ENCODE measurements at places on chromosomes 4 and X.

DNA sequence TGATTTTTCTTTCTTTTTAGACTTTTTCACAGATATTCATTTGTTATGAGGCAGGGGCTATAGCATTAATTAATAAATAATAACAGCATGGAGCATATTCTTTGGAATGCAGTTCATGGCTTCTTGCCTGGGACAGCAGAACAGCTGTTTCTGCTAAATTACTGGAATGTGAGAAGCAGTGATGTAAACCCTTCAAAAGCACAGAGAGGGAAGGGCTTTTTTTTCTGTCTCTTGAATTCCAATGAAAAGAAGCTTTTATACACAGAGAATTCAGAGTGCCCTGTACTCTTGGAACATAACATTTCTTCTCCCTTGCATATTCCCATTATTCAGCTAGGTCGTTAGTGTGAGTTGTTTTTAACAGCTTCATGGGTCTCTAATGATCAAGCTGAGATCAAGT is 28.5 kb upstream of the ANK2 start:
- no peak for DNase-seq

DNA sequence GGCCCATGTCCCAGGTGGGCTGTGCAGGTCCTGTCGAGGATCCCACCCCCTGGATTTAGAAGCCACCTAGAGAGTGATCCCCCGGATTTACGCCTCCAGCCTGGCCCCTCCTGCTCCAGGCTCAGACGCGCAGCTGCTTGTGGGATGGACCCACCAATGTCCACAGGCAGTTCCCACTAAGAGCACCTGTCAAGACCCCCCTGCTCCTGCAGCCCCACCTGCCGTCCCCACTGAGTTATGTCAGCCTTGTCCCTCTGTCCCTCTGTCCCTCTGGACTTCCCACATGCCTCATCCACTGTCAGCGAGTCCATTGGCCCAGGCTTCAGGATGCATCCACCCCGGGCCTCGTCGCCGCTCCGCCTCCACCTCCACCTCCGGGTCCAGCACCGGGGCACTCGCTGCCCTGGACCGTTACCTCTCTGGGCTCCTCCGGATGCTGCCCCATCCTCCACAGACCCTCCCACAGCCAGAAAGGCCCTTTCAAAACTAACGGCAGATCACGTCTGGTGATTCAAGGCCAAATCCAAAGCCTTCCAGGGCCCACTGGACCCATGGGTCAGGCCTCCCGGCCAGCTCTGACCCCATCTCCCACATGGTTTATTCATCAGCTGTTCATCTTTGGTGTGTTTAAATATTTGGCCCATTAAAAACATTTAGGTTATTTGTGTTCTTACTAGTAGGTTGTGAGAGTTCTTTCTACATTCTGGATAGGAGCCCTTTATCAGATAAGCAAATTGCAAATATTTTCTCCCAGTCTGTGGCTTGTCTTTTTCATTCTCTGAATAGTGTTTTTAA is 28.3 kb downstream of the HTRA3 start:
- DNase-seq: no peak

DNA sequence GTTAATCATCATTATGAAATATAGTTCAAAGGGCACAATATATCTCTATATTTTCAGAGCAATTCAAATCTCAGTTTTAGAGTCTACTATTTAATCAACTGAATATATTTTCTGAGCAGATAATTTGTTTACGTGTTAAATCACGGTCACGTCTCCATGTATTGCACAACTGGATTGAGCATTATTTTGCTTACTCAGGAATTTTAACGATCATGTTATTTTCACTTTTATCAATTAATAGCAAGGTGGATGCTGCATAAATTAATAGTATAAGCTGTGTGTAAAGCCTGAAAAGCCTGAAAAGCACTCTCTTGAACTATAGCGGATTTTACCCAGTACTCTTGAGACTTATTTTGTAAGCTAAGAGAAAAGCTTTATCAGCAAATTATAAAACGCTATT is 374.9 kb downstream of the MAGEB5 start:
- DNase-seq: no peak

DNA sequence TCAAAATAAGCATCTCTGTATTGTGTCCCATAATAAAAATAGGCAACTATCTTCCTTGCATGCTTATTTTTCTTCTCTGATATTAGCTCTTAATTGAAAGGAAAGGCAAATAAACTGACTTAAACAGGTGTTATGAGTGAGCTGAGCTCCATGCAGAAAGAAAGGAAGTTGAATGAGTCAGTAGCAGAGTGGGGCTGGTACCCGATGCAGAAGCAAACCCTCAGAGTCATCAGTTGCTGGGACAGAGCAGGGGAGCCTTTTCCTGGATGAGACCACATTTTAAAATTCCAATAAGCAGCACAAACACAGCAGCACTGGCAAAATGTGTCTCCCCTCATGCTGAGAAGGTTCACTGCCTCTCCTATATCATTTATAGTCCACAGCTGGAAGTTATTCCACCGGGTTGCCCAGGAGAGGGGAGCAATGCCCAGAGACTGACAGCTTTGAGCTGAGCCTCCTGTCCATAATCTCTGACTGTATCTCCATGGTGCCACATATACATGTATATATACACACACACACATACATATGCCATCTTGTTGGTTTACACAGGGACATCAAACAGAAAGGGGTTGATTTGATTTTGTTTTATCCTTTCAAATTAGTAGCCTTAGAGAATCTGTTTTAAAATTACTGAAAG is 274.3 kb upstream of the PPARGC1A start:
- DNase-seq: no peak

DNA sequence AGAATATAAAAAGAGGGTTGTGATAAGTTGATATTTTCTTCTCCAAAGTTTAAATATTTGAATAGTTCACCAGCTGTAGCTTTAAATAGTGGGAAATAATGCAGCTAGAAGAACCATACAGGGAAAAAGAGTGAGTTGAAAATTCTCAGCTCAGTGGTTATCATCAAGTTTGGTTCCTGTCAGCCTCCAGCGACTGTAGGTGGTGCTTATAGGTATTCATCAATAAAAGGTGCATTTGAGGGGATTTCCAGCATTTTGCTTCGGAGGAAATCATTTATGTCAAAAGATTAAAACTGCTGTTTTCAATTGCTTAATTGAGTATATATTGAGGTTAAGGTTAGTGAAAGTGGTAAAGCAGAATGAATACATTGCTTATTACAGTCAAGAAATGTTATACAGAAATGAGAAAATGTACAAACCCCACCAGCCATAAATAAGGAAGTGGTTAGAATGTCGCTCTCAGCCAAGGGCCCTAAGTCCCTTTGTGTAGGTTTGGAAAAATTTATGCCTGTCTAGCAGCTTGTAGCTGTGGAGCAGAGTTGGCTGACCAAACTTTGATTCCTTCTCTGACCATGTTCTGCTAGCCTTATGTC is 532.9 kb upstream of the FTHL17 start:
- DNase-seq: no peak

DNA sequence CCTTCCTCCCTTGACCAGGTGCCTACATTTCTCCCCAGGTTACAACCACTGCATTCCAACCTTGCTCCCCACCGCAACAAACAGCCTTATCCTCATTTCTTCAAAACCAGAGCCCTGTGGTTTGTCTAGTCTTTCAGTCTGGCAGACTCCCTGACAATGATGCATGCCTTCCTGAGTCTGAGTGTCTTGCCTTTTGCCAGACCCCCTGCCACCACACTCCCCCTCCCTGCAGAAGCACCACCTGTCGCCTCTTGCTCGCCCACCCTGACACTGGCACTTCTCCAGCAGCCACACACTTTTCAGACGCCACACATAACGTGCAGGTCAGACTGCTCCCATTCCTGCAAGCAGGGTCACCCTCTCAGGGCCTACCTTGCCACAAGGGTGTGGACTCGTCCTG is 349.2 kb upstream of the NOCT start:
- no peak for DNase-seq

DNA sequence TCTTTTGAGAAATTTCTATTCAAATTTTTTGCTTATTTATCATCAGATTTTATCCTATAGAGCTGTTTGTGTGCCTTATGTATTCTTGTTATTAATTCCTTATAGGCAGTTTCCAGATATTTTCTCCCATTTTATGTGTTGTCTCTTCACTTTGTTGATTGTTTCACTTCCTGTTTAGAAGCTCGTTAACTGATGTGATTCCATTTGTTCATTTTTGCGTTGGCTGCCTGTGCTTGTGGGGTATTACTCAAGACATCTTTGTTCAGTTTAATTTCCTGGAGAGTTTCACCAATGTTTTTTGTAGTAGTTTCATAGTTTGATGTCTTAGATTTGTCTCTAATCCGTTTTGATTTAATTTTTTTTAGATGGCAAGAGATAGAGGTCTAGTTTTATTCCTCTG is 14.6 kb downstream of the ZNF718 start:
- DNase-seq: no peak

DNA sequence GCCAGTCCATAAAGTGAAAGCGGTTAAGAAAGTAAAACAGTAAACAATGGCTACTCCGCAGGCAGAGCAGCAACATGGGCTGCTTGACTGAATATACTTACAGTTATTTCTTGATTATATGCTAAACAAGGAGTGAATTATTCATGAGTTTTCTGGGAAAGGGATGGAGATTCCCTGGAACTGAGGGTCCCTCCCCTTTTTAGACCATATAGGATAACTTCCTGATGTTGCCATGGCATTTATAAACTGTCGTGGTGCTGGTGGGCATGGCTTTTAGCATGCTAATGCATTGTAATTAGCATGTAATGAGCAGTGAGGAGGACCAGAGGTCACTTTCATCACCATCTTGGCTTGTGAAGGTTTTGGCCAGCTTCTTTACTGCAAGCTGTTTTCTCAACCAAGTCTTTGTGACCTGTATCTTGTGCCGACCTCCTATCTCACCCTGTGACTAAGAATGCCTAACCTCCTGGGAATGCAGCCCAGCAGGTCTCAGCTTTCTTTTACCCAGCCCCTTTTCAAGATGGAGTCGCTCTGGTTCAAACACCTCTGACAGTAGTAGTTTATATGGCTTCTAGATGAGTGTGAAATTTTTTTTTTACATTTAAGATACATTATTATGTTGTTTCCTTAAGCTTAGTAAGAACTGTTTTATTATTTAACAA is 514.8 kb upstream of the TENM3 start:
- no peak for DNase-seq

- DNase-seq: no peak
Measured at GRCh38 chrX:47960406-47960805, 43.4 kb downstream of the ZNF182 start.

- no peak for DNase-seq
Measured at GRCh38 chrX:142804085-142804484, 221.6 kb upstream of the SPANXN4 start.

DNA sequence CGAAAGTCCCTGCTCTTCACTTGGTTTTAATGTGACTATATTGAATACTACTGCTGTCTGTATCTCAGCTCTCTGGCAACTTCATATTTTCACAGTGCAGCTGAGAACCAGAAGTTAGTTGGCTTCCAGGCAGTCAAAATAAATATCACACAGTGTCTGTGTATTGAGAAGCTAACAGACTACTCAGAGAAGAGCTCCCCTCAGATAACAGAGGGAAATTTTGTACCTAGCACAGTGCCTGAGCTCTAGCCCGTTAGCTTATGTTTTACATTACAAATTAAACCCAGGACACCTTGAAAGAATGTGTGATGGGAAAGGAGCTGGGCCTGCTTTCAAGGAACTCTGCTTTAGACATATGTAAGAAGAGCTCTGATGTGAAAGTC is 22.7 kb downstream of the JADE1 start:
- DNase-seq: no peak

DNA sequence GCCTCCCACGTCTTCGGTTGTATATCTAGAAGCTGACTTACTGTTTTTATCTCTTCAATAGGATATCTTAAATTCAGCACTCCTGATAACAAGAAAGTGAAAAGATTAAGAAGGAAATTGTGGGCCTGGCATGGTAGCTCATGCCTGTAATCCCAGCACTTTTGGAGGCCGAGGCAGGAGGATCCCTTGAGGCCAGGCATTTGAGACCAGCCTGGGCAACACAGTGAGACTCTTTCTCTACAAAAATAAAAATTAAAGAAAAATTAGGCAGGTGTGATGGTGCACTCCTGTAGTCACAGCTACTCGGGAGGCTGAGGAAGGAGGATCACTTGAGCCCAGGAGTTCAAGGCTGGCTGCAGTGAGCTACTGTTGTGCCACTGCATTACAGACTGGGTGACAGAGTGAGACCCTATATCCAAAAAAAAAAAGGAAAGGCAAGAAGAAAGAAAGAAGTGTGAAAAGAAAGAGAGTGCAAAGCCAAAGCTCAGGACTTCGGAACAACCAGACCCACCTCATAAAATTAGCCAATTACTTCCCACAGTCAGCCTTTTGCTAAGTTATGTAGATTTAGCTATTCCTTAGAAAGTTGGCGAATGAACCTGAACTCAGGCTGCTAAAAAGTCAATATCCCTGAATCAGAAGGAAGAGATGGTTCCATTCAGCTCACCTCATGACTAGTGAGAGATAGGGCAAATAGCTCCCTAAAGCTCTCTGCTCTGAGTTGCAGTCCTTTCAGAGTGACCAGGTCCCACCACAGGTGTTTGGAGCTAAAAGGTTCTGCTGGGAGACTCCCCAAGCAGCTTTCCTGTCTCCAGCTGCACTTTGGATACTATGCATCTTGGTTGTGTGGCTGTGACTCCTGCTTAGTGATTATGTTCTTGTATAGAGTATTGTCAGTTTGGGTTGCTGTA is 9.2 kb downstream of the FGG start:
- DNase-seq: no peak

GRCh38 chr4:184550476-184550875 is 76.1 kb upstream of the IRF2 start:
- no peak for DNase-seq

- DNase-seq: no peak
Measured at GRCh38 chrX:65731684-65732289, 64.3 kb downstream of the MSN start.

- DNase-seq: no peak
Measured at GRCh38 chr4:6183740-6184139, 16.6 kb downstream of the JAKMIP1 start.

DNA sequence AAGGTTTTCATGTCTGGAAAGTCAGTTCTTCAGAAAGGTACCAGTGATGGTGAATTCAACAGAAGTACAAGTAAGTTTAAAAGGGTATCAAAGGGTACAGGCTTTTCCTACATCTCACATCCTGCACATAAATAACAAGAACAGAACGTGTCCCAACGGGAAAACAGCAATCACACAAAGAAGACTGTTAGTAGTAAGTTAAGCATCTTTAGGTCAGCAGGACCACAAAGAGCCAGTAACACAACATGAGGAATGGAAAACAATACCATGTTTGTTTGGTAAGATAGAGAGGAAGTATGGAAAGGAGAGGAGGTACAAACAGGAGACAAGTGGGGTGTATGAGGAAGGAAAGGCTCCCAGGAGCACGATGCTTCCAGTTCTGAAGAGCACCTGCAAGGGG is 43.2 kb downstream of the SAT1 start:
- no peak for DNase-seq

- no peak for DNase-seq
Measured at GRCh38 chr4:63558709-63559108, 850.5 kb downstream of the TECRL start.

Data from stimulated activated CD4-positive, alpha-beta T cell treated with anti-CD3 and anti-CD28 coated beads, TNF-alpha, amount 100 ng/mL, for 48 hours (primary cell).